Anterior cingulate cortex (tissue), 58 donors: ENCODE measurements at places on chromosomes 2 and 18.

- DNase-seq, result no peak
These were observed 13.3 kb downstream of the ATF2 start for GRCh38 chr2:175154661-175155082.

- DNase-seq, result peak; percentile 58
These were observed 556 bp downstream of the CYRIA start for GRCh38 chr2:16664809-16665747.

DNA sequence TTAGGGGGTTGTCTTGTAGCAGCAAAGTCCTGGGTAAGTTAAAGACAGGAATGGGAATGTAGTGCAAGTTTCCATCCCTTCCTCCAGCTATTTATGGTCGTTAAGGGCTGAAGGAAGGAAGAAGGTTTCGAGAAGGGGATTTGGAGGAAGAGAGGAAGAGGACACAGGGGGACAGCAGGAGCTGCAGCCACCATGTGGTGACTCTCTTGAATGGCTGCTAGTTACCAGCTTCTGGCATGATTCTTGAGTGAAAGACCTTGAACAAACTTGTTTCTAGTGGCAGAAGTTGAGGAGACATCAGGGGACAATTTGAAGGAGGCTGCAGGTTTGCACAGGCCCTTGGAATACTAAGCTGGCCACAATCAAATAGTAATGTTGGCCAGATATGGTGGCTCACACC is 116.6 kb downstream of the MTX2 start:
- DNase-seq, result no peak

DNA sequence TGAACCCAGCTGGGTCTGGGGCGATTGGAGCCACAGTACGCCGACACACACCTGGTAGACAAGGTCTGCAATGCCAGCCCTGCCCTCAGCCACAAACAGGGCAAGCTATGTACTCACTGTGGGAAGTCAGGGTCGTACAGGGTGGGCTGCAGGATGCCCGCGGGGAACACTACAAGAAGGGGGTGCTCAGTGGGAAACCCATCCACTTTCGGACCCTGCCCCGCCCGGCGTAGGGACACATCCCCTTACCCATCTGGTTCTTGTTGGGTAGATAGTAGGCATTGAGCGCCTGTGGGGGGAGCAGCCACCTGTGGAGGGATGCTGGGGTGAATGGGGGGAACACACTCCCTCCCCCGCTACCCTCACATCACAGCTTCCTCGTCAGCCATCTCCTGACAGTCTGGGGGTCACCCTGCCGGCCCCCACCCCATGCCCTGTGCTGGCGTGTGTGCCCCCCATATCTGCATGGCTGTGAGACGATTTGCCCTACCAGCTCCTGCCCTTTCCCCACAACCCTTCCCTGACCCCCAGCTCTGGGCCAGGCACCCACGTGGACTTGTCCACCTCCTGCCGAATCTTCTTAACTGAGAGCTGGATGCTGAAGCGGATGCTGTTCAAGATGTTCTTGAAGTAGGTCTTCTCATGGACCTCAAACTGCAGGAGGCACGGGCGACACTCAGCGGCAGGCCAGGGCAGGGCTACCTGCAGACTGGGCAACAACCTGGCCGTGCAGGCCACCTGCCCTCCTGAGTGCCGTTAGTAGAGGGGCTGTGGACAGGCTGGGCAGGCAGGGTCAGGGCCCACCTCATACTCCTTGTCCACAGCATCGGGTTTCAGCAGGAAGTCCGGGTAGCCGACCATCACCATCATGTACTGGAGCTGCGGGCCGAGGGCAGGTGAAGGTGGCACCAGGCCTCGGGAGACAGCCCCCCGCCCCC is 5.1 kb downstream of the ECEL1 start:
- DNase-seq, result no peak

DNA sequence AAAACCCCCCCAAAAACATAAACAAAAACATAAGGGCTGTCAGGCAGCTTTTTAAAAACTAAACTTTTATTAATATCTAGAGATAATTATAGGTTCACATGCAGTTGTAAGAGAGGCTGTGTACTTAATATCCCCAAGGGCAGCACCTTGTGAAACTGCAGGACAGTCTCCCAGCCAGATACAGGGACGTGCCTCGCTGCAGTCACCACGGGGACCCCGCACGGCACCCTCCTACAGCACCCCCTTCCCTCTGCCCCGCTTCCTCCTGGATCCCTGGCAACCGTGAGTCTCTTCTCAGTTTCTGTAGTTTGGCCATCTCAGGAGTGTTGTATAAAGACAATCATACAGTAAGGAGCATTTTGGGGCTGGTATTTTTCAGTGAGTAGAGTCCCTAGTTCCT is 6.8 kb upstream of the COLEC11 start:
- DNase-seq, result no peak

- DNase-seq, result no peak
These were observed 100.2 kb downstream of the CRIM1 start for GRCh38 chr2:36455788-36456187.

GRCh38 chr2:124480958-124481357 is 455.9 kb downstream of the CNTNAP5 start:
- DNase-seq, result no peak

DNA sequence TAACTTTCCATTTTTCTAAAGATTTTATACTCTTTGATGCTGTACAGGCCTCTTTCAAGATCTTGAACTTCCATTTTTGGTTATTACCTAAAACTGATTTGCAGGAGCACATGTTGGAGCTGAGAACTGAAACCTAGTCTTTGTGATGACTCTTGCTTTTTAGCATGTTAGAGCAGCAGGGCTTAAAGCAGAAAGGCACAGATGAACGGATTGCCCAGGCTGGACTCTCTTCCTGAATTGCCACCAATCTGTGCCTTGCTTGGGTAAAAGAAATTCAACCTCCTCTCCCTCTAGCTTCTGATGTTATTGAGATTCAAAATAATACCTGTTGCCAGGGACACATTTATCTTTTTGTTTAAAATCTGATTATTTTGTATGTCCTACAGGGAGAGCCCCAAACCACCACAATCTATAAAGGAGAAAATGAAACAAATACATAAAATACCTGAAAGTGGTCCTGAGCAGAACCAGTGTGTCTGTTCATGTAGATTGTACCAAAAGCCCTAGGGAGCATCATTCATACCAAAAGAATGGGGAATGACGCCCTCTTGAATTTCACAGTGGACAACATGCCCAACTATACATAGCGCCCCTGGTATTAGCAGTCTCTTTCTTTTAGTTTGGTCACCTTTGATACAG is 277.0 kb upstream of the MAP2 start:
- DNase-seq, result no peak

DNA sequence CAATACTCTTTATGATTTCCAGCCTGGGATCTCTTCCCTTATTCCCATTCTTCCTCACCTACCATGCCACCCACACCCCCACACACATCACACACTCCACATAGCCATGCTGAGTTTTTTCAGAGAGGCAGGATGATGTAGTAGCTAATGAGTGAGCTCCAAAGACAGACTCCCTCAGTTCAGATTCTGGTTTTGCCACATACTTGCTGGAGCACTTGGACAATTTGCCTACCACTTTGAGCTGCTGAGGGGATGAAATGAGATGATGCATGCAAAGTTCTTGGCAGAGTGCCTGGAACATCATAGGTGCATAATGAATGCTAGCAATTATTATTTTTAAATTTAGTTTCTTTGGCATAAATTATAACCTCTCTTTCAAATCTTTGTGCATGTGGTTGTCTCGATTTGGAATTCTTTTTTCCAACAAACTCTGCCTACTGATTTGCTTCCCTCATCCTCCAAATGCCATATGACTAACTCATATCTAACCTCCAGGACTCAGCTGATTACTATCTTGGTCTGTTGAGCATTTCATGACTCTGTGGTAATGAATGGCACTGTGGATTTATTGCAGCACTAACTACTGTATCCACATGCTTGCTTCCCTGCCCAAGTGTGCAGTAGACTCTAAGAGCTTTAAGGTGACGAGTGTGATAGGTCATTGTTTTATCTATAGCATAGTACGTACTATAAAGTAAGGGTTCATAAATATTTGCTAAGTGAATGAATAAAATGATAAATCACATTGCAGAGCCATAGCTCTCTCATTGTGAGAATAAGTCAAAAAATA is 99.1 kb downstream of the TACR1 start:
- no peak for DNase-seq

- DNase-seq, result no peak
These were observed 811.3 kb downstream of the CPS1 start for GRCh38 chr2:211367711-211368110.

DNA sequence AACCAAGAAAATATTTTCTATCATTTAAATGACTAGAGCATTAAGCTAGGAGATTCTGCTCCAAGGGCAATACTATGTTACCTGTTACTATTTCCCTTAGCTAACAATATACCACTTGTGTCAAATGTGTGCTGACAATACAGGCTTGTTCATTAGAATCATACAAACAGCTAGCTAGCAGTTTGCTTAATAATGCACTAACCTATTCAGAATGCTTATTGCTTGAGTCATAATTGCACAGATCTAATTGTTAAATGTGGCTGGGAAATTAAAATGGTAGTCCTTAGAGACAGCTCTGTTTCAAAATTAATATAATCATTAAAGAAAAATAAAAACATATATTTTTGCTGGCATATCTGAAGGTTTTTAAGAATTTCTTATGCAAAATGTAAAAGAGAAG is 344.2 kb downstream of the ERBB4 start:
- no peak for DNase-seq

GRCh38 chr2:161946489-161947107 is 127.4 kb downstream of the DPP4 start:
- no peak for DNase-seq

- DNase-seq, result no peak
These were observed 58.4 kb downstream of the LRPPRC start for GRCh38 chr2:43937269-43937820.

DNA sequence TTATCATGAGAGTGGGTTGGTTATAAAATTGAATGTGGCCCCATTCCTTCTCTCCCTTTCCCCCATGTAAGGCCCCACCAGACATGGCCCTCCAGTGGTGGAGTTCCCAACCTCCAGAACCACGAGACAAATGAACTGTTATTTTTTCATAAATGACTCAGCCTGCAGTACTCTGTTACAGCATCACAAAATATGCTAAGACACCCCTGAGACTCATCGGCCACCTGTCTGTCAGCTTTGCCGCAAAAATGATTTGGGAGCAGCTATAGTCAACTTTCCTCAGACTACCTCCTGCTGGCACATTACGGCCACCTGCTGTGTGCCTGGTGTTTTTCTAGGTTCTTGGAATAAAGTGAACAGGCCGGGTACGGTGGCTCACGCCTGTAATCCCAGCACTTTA is 21.4 kb upstream of the C1QL2 start:
- no peak for DNase-seq
